ENCODE measurements at places on chromosomes 7 and 10.

GRCh38 chr10:126063353-126063791 is 167.0 kb downstream of the FANK1 start:
- no peak for DNase-seq

DNA sequence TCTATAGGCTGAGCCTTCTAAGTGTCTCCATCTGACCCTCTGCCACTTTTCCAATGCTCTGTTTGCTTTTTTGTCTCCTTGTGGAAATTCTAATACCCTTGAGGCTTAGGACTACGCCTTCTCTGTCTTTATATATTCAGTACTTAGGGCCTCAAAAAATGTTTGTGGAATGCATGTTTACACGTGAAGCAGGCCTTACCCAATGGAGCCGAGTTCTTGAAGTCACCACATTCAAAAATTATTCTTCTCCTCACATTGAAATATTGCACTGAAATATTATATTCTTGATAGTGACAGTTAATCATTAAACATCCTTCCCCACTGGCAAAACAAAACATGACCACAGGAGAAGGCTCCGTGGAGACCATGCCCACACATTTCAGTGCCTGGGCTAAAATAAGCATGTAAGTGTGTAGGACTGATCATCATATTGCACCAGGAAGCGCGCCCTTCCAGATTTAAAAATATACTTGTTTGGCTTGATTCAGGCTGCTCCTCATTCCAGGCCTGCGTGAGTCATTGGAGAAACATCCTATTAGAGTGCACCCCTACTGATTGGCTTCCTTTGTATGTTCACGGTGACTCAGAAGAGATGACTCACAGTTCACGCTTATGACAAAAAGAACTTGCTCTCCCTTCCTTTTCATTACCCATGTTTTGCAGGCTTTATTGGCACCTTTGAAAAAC is 307.4 kb upstream of the AOAH start:
- DNase-seq, result no peak

GRCh38 chr7:17668122-17668521 is 272.2 kb downstream of the SNX13 start:
- no peak for DNase-seq

GRCh38 chr10:112519133-112519761 is 72.2 kb downstream of the VTI1A start:
- DNase-seq, result no peak

DNA sequence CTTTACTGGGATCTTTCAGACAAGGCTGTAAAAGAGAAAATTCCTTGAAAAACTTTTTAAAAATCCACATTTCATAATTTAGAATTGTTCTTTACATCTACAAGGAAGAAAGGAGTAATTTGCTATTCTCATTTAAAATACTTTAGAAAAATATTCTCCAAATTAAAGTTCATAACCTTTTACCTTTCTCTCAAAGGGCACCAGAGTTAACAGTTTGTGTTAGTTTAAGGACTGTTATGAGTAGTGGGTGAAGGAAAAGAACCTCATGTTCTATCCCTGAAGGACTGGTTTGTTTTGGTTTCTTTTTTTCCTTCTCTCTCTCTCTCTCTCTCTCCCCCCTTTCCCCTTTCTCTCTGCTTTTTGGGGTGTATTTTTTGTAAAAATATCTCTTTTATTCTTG is 4.1 kb downstream of the AGMO start:
- DNase-seq, result no peak

DNA sequence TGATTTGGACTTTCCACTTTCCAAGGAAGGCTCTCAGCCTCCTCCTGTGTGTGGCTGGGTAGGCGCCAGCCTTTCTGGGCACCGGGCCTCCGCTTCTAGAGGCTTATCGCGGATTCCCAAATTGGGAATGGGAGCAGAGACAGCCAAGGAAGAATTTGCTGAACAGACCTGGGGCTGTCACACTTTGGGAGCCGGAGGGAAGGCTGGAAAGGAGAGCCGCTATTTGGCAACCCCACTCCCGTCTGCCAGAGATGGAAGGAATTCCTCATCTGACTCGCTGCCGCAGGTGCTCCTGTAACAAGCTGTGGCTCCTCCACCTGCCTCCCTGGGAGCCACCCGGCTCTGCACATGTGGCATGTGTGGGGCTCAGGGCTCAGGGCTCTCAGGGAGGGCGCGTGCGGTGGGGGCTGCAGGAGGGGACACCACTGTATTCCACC is 50.8 kb upstream of the ECHDC3 start:
- DNase-seq, result no peak
